ENCODE measurements at places on chromosomes 1 and 21.

DNA sequence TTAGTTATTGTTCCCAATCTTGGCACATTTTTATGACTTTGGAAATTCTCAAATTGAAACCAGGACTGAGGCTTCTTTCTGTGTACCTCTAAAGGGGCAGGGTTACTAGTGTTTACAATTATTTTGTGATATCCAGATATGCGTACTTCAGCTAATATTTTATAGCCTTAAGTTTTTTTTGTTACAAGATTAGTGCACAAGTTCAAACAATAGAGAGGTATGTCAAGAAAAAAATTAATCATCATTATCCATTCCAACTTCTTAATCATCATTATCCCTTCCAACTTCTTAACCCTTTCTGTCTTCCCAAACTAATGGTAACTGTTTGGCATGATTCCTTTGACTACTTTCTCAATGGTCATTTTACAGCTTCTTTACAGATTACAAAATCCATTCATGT, 272.9 kb upstream of the C1orf105 start:
- no peak for DNase-seq

DNA sequence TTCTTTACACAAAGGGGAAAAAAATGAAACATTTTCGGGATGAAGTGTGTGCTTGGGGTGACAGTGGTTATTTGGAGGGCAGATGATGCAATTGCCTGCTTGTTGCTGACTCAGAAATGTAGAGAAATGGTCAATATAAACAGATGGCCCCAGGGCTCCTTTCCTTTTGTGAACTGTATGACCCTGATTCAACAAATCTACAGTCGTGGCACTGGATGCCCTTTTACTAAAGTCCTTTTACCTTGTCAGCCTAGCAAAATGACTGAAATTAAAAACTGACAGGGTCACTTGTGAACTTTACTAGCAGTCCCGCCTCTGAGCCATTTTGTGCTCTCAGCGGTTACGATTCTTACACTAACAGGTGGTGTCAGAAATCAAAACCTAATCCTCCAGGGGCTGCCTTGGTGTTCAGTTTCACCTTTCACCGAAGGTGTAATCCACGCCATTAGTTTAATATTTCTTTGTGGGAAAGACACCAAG, 49.8 kb downstream of the GREM2 start:
- DNase-seq, result no peak

DNA sequence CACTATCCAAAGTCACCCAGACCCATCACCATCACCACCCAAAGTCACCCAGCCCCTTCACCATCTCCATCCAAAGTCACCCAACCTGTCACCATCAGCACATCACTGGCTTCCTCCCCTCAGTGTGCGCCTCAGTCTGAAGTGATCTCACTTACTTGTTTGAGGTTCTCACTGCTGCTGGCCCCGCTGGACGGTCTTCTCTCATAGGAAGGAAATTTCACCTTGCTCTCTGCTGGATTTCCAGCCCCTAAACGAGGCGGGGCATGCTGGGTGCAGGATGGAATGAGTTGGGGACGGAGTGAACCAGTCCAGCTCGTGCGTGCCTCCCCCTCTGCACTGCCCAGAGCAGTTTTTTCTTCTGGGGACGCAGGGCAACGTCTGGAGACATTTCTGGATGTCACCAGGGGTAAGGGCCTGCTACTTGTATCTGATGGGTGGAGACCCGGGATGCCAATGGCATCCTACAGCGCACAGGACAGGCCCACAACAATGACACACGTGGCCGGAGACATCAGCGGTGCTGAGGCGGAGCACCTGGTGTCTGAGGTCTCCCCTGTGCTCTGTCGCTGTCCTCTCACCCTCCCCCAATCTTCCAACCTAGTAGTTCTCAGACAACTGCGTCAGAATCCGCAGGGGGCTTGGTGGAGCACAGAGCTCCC, 38.6 kb downstream of the PDE9A start:
- no peak for DNase-seq

GRCh38 chr1:67347688-67348472, 40.2 kb downstream of the IL12RB2 start:
- no peak for DNase-seq

GRCh38 chr1:207051191-207051943, at the start of gene YOD1:
Gene YOD1 (minus strand): TSS chr1:207051208. CDS start chr1:207051030, 178 bp downstream.
- no peak for DNase-seq

DNA sequence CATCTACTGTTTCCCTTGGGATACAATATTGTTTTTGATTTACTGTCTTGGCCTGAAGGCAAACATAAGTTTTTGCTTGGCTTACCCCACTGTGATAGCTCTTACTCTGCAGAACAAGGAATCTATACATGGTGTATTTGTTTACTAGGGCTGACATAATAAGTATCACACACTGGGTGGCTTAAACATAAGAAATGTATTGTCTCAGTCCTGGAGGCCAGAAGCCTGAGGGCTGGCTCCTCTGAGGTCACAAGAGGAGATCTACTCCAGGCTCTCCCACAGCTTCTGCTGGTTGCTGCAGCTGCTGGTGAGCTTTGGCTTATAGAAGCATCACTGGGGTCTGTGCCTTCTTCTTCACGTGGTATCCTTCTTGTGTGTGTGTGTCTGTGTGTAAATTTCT, 30.7 kb upstream of the IGSF5 start:
- no peak for DNase-seq

Data from CD4-positive, alpha-beta T cell treated with Interleukin-6 at 100 ng/mL for 8 hours (primary cell).